NCI-H1694 treated with DMSO at 0.1 percent for 48 hours (cell line): ENCODE measurements at places on chromosomes 13 and 19.

DNA sequence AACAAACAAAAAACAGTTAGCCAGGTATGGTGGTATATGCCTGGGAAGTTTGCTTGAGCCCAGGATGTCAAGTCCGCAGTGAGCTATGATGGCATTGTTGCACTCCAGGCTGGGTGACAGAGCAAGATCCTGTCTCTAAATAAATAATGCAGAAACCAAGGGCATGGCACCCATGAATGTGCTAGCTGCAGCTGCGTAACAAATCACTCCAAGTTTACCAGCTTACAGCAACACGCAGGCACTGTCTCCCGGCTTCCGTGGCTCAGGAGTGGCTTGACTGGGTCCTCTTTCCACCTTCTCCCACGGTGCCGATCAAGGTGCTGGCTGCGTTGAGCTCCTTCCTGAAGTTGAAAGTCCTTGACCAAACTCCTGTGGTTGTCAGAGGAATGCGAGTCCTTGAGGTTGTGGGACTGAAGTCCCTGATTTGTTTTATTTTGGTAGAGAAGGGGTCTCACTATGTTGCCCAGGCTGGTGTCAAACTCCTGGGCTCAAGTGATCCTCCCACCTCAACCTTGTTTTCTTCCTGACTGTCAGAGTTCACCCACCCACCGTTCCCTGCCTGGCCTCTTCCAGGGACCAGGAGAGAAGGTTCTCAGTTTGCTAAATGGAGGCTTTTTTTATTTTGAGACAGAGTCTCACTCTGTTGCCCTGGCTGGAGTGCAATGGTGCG is 13.2 kb upstream of the ONECUT3 start:
- no peak for DNase-seq

DNA sequence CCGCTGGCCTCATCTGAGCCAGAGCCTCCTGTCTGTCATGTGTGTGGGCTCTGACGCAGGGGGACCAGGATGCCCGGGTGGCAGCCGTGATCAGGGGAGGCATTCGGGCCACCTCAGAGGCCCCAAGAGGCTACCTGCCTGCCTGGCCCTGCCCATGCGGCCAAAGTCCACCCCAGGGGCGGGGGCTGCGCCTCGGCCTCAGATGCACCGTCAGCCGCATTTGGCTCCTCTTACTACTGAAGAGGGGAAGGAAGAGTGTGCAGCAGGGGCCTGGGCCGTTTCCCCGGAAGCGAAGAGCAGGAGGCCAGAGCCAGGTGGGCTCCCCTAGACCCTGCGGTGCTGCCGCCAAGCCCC is 34.0 kb downstream of the C13orf46 start:
- no peak for DNase-seq

GRCh38 chr13:47932950-47933923 is 67.8 kb downstream of the SUCLA2 start:
- DNase-seq: no peak

DNA sequence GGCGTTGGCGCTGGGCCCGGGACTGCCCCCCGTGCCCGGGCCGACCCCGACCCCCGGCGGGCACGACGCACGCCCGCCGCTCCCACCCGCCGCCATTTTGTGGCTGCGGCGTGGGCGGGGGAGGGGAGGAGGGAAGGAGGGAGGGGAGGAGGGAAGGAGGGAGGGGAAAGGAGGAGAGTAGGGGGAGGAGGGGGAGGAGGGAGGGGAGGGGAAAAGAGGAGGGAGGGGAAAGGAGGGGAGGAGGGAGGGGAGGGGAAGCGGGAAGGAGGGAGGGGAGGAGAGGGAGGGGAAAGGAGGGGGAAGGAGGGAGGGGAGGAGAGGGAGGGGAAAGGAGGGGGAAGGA is at the start of gene BTBD2:
BTBD2 (minus strand) TSS at position 107 of the 343 bp plus-strand sequence; CDS start at position 96, 11 bp downstream.
- no peak for DNase-seq

DNA sequence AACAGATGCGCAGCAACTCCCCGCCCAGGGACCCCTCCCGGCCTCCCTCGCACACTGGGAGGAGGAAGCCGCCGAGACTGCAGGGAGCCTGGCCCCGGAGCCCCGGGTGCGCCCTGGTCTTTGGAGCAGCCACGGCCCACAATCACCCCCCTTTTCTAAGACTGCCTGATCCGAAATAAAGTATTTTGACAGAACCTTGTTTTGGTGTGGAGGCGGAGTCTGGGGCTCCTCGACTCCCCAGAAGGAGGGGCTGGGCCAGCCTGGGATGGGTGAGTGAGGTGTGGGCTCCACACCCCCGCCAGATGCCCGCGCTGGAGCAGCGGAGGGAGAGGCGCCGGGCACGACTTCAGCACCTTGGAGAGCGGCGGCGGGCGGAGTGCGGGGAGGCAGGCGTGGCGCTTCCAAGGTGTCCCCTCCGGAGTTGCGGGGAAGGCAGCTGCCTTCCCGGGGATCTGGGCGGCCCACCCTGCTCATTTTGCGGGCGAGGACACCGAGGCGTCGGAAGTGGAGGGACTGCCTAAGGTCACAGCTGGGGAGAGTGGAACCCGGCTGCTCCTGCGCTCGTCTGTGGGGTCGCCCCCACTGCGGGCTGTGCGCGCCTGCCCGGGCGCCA is 9.4 kb downstream of the SIRT6 start:
- DNase-seq: no peak

DNA sequence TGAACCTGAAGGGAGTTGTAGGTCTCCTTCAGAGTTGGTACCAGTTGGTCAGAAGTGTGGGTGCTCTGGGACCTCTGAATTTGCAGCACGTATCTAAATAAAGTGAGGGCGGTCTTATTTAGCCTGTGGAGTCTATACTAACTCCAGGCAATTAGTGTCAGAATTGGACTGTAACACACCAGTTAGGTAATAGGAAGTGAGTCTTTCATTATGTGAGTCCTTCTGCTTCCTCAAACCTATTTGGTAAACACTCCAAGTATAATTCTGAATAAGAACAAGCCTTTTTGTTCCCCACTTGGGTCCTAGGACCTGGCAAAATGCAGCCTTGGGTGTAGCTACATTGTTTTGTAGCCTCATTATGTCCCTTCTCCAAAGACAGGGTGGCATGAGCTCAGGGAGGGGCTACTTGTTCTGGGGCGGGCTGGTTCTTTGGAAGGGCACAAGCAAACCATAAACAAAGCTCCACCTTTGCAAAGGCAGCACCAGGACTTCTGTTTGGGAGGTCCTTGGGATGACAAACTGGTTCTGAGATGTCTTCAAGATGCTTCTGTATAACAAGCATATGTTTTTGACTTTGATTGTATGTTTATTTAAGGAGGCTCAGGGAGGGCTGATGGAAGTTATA is 418.0 kb downstream of the ZNF536 start:
- DNase-seq: no peak

DNA sequence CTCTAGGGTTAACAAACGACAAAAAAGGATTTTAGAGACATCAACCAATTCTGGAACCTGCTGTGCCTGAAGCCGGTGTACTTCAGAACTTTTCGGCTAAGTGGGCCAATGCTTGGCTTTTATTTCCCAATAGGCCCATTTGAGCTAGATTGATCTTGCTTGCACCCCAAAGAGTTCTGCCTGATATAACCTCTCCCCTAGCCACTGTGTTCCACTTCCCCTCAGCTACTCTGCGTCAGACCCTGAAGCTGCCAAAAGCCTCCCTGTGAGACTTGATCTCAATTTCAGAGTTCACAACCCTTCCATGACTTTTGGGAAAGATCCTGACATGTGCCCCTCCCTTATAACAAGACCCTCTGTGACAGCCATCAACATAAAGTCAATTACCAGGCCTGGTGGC is 5.6 kb upstream of the SIGLEC14 start:
- no peak for DNase-seq

GRCh38 chr19:400976-401865 is 7.7 kb downstream of the C2CD4C start:
- DNase-seq: peak; percentile 19

- DNase-seq: no peak
Observed at GRCh38 chr13:96819375-96819774, 174.9 kb downstream of the OXGR1 start.
